ENCODE measurements at places on chromosomes 12 and 14. TPM values are rescaled to one million over a fixed set of nuclear protein-coding genes. Genes with fewer than 3 reads are reported as not detected.
A peak's percentile ranks its signal among the peaks of the same experiment; 100 is the strongest.

Gene C12orf56
- total RNA-seq, result not detected

Gene KRT3
- total RNA-seq, result 0.43 TPM

Gene VRTN
- total RNA-seq, result 0.14 TPM

Gene GPRC5D
- total RNA-seq, result not detected

Gene SDR9C7
- 0.17 TPM for total RNA-seq

Gene FRS2
- 60.9 TPM for total RNA-seq

Gene CEBPE
- not detected for total RNA-seq

Gene LRRC9
- total RNA-seq, result not detected

Gene TMEM121
- 5.2 TPM for total RNA-seq

Gene HOTAIR
- total RNA-seq, result not detected

DNA sequence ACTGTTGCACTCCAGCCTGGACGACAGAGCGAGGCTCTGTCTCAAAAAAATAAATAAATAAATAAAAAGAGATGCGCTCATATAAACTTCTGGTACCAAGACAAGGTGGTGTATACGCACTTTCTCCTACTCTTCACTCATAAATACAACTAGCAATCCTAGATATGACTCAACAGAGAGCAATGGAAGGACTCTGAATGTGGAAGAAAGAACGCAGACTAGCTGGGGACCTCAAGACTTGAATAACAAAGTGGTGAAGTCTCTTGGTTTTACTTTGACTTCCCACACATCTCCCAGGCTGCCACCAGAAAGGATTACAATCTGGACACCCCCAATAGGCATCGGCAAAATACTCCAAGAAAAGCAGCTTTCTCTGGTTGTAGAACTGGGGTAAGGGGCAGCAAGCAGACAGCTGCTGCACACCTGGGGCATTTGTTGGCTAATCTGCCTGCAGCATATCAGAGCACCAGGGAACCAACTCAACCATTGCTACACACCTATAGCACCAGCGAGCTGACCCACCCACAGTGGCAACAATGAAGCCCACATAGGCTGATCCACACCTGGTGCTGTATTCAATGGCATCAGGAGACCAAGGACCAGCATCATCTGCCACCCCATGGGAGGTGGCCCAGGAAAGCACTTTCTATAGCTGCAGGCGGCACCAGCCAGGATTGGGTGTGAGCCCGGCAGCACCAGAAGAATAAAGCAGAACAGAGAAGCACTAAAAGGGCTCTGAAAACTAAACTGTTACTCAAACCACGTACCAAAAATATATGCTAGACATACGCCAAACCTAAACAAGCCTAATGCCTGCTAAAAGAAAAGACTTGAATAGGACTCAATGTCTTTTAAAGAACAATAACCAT is 1231.7 kb upstream of the TMEM132C start:
- H3K4me1 ChIP-seq, result peaks cover 5% of the 10 kb centered on the region
- H3K27me3 ChIP-seq, result peaks cover 3% of the 10 kb centered on the region
- peak overlapping the region; percentile 18 for H3K27ac ChIP-seq
- peak; percentile 66 for DNase-seq
- no peaks in the 10 kb centered on the region for H3K36me3 ChIP-seq

DNA sequence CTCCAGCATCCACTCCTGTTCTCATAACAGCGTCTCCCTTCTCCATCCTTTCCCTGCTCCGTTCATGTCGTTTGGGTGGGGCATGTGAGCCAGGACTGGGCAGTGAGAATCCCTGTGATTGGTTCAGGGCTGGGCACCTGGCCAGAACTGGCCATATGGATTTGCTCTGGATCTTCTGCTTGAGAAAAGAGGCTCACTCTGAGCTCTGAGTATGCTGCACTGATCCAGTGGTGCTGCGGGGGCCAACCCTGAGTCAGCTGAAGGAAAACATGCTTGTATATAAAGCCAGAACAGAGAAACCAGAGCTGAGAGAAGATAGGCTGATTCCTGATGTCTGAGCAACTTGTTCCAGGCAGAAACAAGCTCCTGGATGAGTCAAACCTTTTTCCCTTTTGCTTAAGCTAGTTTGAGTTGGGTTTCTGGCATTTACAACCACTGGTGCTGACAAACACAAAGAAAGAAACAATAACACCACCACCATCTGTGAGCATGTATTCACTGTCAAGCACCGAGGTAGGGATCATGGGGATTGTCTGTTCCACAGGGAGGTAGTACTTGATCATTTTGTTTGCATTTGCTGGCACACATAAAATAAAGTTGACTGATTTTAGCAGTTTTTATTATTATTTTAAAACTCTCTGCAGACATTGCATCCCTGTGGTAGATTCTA is 14.0 kb upstream of the HPD start:
- H3K4me3 ChIP-seq, result no peak overlapping the region
- peak overlapping the region; percentile 30 for H3K27ac ChIP-seq
- no peaks in the 10 kb centered on the region for H3K27me3 ChIP-seq

DNA sequence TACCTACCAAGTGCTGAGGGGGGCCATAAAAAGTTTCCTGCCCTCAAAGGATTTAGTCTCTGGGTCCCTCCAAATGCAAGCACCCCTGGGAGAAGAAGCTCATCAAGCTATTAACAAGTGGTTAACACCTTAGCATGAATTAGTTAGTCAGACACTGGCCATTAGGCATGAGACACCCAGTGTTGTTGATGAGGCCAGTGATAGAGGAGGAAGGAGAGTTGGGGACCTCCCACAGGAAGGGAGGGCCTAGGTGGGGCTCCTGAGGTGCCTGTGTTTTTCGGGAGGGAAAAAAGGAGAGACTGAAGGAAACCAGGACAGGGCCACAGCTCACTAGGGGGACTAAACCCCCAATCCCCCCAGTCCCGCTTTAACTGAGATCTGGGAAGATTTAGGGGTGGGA is 4.5 kb upstream of the KRT71 start:
- H3K27ac ChIP-seq, result no peak overlapping the region
- DNase-seq, result no peak
- H3K27me3 ChIP-seq, result peaks cover 25% of the 10 kb centered on the region
- H3K4me3 ChIP-seq, result no peak overlapping the region
- no peaks in the 10 kb centered on the region for H3K36me3 ChIP-seq

DNA sequence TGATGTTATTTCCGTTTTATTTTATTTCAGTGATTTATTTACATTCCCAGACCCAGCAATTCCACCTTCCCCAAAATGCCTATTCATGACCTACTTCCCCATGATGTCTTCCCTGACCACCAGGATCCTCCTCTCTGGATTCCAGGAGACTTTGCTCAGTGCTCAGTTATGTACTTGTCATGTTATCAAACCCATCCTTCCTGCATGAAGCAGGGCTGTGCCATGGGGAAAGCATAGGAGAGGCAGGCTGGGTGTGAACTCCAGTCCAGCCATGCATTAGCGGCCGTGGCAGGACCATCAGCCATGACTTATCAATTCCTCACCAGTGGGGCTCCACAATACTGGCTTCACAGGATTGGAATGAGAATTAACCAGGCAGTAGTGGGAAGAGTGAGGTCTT is 57.8 kb downstream of the B4GALNT3 start:
- no peak overlapping the region for H3K4me3 ChIP-seq
- peaks cover 38% of the 10 kb centered on the region for H3K27me3 ChIP-seq
- H3K36me3 ChIP-seq, result no peaks in the 10 kb centered on the region
- H3K27ac ChIP-seq, result no peak overlapping the region
- no peaks in the 10 kb centered on the region for H3K4me1 ChIP-seq
- no peak for DNase-seq

DNA sequence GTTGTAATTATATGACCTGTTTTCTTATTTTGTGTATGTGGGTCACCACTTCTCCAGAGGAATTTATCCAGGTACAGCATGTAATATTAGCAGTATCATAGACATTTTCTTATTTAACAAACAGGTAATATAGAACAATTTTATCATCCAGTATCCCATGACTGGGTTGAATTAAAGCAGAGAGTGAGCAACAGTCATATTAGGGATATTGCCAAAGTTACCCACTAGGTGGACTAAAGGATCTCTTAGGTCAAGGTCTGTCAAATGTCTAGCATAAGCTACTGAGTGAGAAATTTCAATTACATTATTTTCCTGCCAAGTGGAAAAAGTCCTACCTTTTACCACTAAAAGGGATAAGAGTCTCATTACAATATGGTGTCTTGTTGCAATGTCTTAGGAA is 62.1 kb upstream of the TRIM9 start:
- no peak overlapping the region for H3K4me3 ChIP-seq
- H3K27me3 ChIP-seq, result no peaks in the 10 kb centered on the region
- no peak for DNase-seq
- H3K27ac ChIP-seq, result no peak overlapping the region

GRCh38 chr12:104371043-104371870 is 67.7 kb downstream of the EID3 start:
- DNase-seq, result peak; percentile 71
- H3K27ac ChIP-seq, result no peak overlapping the region
- H3K4me3 ChIP-seq, result no peak overlapping the region
- peaks cover 15% of the 10 kb centered on the region for H3K4me1 ChIP-seq

GRCh38 chr14:96078625-96079016 is 39.5 kb downstream of the C14orf132 start:
- no peak for DNase-seq
- no peaks in the 10 kb centered on the region for H3K36me3 ChIP-seq
- H3K27me3 ChIP-seq, result no peaks in the 10 kb centered on the region
- H3K27ac ChIP-seq, result no peak overlapping the region
- no peak overlapping the region for H3K4me3 ChIP-seq

DNA sequence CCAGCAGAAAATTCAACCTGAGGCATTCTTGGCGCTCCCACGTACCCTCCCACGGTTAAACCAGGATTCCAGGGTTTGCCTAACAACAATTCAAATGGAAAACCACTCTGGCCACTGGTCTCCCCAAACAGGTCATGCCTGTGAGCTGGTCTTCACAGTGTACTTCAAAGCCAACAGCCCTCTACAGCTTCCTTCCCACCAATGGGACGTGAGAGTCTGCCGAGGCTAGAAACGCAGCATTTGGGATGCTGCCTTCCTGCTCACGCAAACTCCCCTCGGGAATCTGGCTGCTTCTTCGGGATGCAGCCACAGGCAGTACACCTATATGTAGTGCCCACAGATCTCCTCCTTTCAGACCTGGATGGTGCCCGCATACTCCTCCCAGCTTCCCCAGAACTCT is 149.1 kb downstream of the KLHL28 start:
- H3K27ac ChIP-seq, result no peak overlapping the region
- H3K36me3 ChIP-seq, result no peaks in the 10 kb centered on the region
- DNase-seq, result no peak
- no peaks in the 10 kb centered on the region for H3K4me1 ChIP-seq

DNA sequence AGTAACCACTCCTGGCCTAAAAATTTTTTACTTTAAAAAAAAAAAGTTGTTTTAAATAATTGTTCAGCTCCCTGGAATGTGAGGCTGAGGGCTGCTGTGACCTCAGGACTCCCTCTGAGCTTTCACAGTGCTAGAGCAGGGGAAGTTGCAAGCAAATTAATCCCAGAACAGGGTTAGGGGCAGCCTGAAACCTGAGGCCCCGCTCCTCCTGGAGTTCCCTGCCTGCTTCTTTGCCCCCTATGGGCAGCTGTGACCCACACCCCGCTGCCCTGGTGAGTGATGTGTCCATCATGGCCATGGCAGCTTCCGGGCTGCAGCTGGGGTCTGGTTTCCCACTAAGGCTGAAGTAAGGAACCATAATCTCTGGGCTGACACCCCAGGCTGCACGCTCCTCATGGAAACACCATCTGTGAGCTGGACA is 9.5 kb downstream of the RITA1 start:
- DNase-seq, result peak; percentile 78
- no peak overlapping the region for H3K4me3 ChIP-seq
- H3K27me3 ChIP-seq, result no peaks in the 10 kb centered on the region
- H3K4me1 ChIP-seq, result peaks cover 15% of the 10 kb centered on the region
- peak overlapping the region; percentile 87 for H3K27ac ChIP-seq
- no peaks in the 10 kb centered on the region for H3K36me3 ChIP-seq

- peak overlapping the region; percentile 30 for H3K4me3 ChIP-seq
- no peaks in the 10 kb centered on the region for H3K36me3 ChIP-seq
- DNase-seq, result peak; percentile 97
- no peaks in the 10 kb centered on the region for H3K27me3 ChIP-seq
- H3K4me1 ChIP-seq, result peaks cover 10% of the 10 kb centered on the region
These were observed 9.8 kb upstream of the RIMKLB start for GRCh38 chr12:8687846-8688601.

GRCh38 chr14:75371297-75371696 is 56.5 kb upstream of the JDP2 start:
- no peak overlapping the region for H3K4me3 ChIP-seq
- peaks cover 8% of the 10 kb centered on the region for H3K27me3 ChIP-seq
- H3K4me1 ChIP-seq, result no peaks in the 10 kb centered on the region
- H3K36me3 ChIP-seq, result no peaks in the 10 kb centered on the region
- H3K27ac ChIP-seq, result no peak overlapping the region

DNA sequence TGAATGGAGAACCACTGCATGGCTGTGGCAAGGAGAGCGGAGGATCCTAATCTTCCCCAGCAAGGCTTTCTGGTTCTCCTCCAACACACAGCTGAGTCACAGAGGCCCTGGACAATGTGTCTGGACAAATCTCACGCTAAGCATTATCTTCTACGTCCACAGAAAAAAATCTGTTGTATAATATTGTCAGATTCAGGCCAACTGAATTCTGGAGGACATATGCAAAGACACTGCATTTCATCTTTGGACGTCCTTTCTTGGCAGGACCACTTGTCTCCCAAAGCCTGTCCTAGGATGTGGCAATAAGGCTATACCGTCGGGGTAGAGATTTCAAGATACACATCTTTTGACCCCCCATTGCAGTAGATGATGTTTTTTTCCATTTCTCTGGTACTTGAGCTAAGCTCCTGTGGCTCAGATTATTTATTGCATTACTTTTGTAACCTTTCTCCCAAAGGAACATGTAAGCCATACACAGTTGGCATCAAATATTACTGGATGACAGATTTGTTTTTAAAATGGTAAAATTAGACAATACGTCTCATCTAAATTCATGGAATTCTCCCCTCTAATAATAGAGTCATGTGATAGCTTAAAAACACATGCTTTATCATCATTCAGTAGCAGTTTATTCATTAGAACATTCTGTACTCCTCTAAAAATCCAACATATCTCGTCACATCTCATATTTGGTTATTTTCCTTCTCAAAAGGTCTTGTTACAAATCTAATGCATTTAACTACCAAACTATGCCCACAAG is 19.4 kb downstream of the LMO3 start:
- H3K27ac ChIP-seq, result peak overlapping the region; percentile 52
- no peak overlapping the region for H3K4me3 ChIP-seq
- H3K4me1 ChIP-seq, result peaks cover 16% of the 10 kb centered on the region
- peak; percentile 89 for DNase-seq
- H3K27me3 ChIP-seq, result no peaks in the 10 kb centered on the region

All from astrocyte (in vitro differentiated cells and primary cell).